ENCODE measurements at places on chromosomes 3 and 15. TPM values are rescaled to one million over a fixed set of nuclear protein-coding genes. Genes with fewer than 3 reads are reported as not detected.

Gene EXOG
- total RNA-seq = 3.9 TPM

Gene MED12L
- 0.30 TPM for total RNA-seq

Gene KCNMB2
- total RNA-seq = 0.42 TPM

Gene CMTM8
- total RNA-seq = 9.3 TPM

Gene NR2C2
- total RNA-seq = 91.6 TPM

Gene NANOGP8
- not detected for total RNA-seq

Gene PARL
- 31.9 TPM for total RNA-seq

Gene TTC23
- 16.8 TPM for total RNA-seq

Gene COPG1
- 83.4 TPM for total RNA-seq

Gene CACNA1D
- total RNA-seq = 28.2 TPM

Gene TMEM108
- total RNA-seq = 0.95 TPM

Gene SCG3
- total RNA-seq = not detected

Gene DCBLD2
- 19.1 TPM for total RNA-seq

Gene PLA2G4E
- total RNA-seq = 47.9 TPM

Gene RUBCN
- 41.8 TPM for total RNA-seq

Gene GP9
- total RNA-seq = not detected

Gene OR5H1
- total RNA-seq = not detected

Gene LRRC3B
- total RNA-seq = not detected

Gene CHRNA7
- total RNA-seq = 1.6 TPM

Gene CCR3
- 1.9 TPM for total RNA-seq

Gene GRAMD1C
- total RNA-seq = 25.4 TPM

Gene ROPN1
- total RNA-seq = 1.4 TPM

Gene SEMA3G
- 23.8 TPM for total RNA-seq

Gene HHATL
- 2.3 TPM for total RNA-seq

Gene SCN5A
- 1.1 TPM for total RNA-seq

Gene OR5K2
- not detected for total RNA-seq

Gene RASGRP1
- total RNA-seq = 14.4 TPM

Gene LOXL1
- total RNA-seq = 5.6 TPM

Gene ZPLD1
- not detected for total RNA-seq

Gene MAP6D1
- 4.7 TPM for total RNA-seq

Gene ITIH3
- total RNA-seq = 2.0 TPM

Gene DLL4
- 1.9 TPM for total RNA-seq

Gene ROBO2
- total RNA-seq = 6.7 TPM

Gene RTP1
- not detected for total RNA-seq

Gene CCDC39
- not detected for total RNA-seq

Gene MAN2A2
- total RNA-seq = 51.3 TPM

Gene GOLGA8M
- total RNA-seq = not detected

Gene TUSC7
- not detected for total RNA-seq

Gene SCAANT1
- not detected for total RNA-seq

Gene ARNT2
- total RNA-seq = 2.4 TPM

Gene CTXND1
- total RNA-seq = 0.49 TPM

Gene GLDN
- 4.8 TPM for total RNA-seq

Gene RNF111
- 27.1 TPM for total RNA-seq

Measured in suprapubic skin (tissue), 4 donors.